ENCODE measurements at places on chromosomes 4 and X. TPM values are rescaled to one million over a fixed set of nuclear protein-coding genes. Genes with fewer than 3 reads are reported as not detected.
A peak's percentile ranks its signal among the peaks of the same experiment; 100 is the strongest.

DNA sequence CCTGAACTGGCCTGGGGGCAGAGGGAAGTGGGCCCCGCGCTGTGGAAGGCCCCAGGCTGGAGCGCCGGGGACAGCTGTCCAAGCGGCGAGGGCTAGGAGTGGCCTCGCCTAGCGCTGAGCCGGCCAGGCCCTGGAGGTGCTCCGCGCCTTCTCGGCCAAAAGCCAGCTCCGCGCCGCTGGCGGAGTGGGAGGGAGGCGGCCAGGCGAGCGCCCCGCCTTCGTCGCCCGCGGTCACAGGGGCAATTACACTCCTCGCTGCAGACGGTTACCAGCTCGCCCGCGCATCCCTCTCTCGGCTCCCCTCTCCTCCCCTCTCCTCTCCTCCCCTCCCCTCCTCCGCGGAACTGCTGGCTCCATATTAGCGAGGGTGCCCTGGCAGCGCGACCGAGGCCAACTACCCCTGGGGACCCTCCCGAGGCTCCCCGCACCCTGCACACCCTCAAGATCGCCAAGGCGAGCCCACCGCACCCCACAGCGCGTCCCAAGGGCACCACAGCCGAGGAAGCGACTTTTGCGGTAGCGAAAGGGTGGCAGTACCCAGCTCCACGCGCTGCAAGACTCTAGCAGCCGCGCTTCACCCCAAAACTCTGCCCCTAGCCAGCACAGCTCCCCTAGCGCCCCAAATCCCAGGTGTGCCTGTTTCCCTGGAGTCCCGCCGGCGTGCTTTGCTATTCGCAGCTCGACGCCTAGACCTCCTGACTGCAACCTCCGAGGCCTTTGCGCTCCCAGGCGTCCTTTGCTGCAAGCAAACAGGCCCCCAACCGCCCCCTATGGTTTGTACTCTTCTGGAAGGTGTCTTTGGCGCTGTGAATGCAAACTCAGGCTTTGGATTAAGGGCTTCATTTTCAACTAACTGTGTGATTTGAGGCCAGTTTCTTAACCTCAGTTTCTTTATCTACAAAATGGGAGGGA lies 91.4 kb downstream of the BCOR start:
- DNase-seq: no peak
- no peaks in the 10 kb centered on the region for H3K36me3 ChIP-seq
- peak overlapping the region; percentile 50 for H3K4me3 ChIP-seq

GRCh38 chrX:68731254-68731653 lies 83.8 kb downstream of the STARD8 start:
- DNase-seq: no peak
- no peaks in the 10 kb centered on the region for H3K27me3 ChIP-seq
- H3K4me3 ChIP-seq: no peak overlapping the region

- DNase-seq: no peak
- H3K27ac ChIP-seq: no peak overlapping the region
- H3K36me3 ChIP-seq: no peaks in the 10 kb centered on the region
- no peaks in the 10 kb centered on the region for H3K4me1 ChIP-seq
- no peaks in the 10 kb centered on the region for H3K27me3 ChIP-seq
Measured at GRCh38 chr4:89222170-89222569, 85.4 kb downstream of the GPRIN3 start.

DNA sequence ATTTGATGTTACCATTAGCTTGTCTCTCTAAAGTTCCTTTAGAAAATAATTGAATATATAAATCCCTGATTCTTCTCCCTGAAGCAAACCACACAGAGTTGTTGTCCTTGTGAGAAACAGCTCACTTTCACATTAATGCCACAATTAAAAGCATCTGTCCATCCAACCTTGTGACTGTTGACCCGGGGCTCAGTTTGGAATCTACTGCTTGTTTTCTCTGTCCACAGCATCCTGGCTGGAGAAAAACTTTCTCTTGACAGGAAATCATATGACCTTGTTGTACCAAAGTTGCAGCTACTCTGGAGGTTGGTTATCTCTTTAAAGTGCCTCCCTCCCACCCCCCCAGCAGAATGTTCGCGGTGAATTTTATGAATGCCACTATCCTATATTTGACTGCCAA lies 3.1 kb downstream of the PRKG2 start:
- peaks cover 12% of the 10 kb centered on the region for H3K27me3 ChIP-seq
- no peaks in the 10 kb centered on the region for H3K4me1 ChIP-seq
- no peak overlapping the region for H3K27ac ChIP-seq
- DNase-seq: no peak

GRCh38 chrX:750263-750662 lies 119.7 kb downstream of the SHOX start:
- no peak overlapping the region for H3K27ac ChIP-seq
- no peaks in the 10 kb centered on the region for H3K4me1 ChIP-seq
- no peaks in the 10 kb centered on the region for H3K36me3 ChIP-seq
- H3K27me3 ChIP-seq: no peaks in the 10 kb centered on the region

GRCh38 chr4:77152421-77152820 lies 4.6 kb upstream of the CCNG2 start:
- no peak for DNase-seq
- no peak overlapping the region for H3K27ac ChIP-seq
- H3K4me1 ChIP-seq: peaks cover 30% of the 10 kb centered on the region
- H3K36me3 ChIP-seq: no peaks in the 10 kb centered on the region
- H3K4me3 ChIP-seq: no peak overlapping the region

GRCh38 chr4:1556541-1557220 lies 127.4 kb downstream of the FAM53A start:
- no peak overlapping the region for H3K27ac ChIP-seq
- H3K4me3 ChIP-seq: no peak overlapping the region
- no peaks in the 10 kb centered on the region for H3K36me3 ChIP-seq
- H3K4me1 ChIP-seq: no peaks in the 10 kb centered on the region
- no peak for DNase-seq

DNA sequence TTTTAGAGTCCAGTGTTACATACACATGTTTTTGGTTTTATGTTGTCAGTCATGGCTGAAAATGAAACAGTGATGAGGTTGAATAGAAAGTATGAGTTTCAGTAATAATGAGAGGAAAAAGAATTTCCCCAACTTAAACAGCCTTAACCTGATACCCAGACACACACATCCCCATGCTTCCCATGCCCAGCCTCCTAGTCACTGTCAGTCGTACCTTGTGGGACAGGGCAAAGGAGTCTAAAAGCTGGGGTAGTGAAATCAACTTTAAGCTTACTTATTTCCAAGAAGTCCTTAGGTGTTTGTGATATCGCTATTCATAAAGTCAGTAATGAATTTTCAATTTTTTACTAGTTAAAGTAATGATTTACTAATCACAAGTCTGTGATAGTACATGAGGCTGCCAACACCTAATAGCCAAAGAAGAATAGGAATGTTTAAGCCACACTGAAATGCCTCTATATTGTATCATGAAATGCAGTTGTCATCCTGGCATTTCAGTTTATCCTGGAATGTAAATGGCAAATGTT lies 24.3 kb upstream of the GPR34 start:
- peaks cover 4% of the 10 kb centered on the region for H3K4me1 ChIP-seq
- H3K27ac ChIP-seq: no peak overlapping the region
- no peaks in the 10 kb centered on the region for H3K27me3 ChIP-seq
- DNase-seq: no peak

- no peak overlapping the region for H3K4me3 ChIP-seq
- no peak overlapping the region for H3K27ac ChIP-seq
- DNase-seq: no peak
Measured at GRCh38 chr4:54843946-54844345, 186.2 kb downstream of the KIT start.

- H3K27ac ChIP-seq: no peak overlapping the region
- no peak for DNase-seq
- H3K27me3 ChIP-seq: no peaks in the 10 kb centered on the region
- no peaks in the 10 kb centered on the region for H3K4me1 ChIP-seq
Measured at GRCh38 chr4:175252642-175253041, 334.5 kb downstream of the ADAM29 start.

NMU gene
- 0.72 TPM for total RNA-seq

PLAC8 gene
- total RNA-seq: 318 TPM

LUZP4 gene
- not detected for total RNA-seq

TENM3 gene
- total RNA-seq: 0.03 TPM

C4orf50 gene
- total RNA-seq: 0.54 TPM

CENPVL1 gene
- total RNA-seq: not detected
